ENCODE measurements at places on chromosomes 7 and 10.
A peak's percentile ranks its signal among the peaks of the same experiment; 100 is the strongest.

DNA sequence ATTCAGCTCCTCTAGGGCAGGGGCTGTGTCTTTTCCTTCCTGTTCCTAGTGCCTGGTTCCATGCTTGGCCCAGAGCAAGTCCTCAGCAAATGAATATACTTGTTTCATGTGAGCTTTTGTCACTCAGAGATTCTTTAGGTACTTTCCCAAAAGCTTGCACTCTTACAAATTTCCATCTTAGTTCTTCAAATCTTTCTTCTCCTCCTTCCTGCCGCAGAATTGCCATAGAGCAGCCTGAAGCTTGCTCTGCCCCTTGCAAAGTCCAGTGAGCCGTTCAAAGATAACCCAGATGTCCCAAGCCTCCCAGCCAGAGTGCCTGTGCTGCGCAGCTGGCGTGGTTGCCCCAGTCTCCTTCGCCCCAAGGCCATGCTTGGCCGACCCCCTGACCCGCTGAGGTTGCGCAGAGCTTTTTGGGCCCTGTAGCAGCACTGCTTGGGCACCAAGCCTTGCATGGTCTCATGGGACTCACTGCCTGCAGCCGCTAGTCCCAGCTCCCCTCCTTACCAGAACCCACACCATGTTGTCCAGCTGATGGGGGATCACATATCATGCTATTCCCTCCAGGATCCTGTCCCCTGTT lies 20.7 kb downstream of the CHST3 start:
- no peak for DNase-seq

DNA sequence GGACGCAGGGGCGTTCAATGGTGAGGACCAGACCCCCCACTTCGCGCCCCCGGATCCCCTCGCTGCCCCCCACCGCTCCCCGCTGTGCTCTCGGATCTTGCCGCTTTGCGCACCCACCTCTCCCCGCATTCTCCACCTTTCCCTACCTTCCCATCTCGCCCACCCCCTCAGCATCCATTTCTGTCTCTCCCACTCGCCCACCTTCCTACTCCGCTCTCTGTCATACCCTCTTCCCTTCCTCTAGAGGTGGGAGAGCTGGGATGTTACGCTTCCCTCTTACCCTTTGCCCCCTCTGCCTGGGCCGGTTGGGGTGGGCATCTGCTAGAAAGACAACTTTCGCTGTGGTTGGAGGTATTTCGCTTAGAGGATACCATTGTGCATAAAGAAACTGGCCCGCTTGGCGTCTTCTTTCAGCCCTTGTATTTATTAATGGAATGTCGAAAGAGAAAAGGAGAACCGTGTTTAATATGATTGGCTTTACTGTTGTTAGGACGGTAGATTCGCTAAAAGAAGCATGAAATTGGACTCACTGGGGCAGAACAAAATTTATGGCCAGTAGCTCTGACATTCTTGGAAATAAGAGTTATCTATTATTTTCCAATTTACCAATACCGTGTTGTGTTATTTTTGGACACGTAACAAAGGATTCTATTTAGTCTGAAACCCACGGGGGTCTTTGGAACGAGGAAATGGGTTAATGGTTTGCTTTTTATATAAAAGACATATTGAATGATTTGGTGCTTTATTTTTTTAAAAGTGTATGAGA lies 873 bp downstream of the PRKAR2B start:
- no peak for DNase-seq

DNA sequence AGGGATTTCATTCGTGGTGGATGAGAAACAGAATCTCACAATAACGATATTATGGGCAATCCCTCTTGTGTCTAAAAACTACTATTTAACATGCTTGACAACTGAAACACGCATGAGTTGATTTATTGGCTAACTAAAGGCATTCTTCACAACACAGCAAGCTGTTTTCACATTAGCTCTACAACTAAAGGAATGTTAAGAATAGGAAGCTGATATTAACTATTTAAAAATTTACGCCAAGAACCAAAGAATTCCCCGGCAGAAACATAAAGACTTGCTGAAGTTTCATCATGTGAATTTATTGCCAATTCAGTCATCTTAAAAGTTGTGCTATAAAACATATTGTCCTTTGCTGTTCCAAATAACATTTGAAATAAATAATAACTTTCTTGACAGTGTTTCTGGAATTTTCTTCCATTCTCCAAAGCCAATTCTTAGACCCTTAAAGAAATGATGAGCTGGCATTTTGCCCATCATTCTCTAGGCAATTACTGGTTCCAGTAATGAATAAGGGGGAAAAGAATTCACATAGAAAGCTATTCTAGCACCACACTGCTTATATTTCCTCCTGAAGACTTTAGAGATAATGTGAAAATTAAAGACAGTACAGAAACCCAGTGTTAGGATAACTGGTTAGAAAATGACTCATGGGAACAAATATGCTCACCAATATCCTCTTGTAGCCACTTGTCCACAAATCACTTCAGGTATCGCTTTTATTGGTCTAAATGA lies 233.1 kb downstream of the PARD3 start:
- DNase-seq = no peak

DNA sequence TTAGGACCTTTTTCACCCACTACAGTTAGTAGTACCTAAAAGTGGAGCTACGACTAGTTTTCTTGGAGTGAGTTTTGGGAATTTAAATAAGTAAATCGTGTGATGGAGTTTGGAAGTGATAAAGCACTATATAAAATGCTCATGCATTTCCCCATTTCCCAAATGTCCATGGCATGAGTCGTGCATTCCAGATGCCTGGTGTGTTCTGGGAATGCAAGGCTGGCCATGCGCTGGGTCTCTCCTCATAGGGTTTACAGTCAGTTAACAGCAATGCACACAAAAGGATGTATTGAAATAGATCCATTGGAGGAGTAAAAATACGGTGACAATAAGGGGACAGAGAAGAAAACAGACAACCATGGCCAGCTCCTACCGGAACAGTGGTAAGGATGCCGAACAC lies 149.8 kb downstream of the DPP6 start:
- DNase-seq = no peak

DNA sequence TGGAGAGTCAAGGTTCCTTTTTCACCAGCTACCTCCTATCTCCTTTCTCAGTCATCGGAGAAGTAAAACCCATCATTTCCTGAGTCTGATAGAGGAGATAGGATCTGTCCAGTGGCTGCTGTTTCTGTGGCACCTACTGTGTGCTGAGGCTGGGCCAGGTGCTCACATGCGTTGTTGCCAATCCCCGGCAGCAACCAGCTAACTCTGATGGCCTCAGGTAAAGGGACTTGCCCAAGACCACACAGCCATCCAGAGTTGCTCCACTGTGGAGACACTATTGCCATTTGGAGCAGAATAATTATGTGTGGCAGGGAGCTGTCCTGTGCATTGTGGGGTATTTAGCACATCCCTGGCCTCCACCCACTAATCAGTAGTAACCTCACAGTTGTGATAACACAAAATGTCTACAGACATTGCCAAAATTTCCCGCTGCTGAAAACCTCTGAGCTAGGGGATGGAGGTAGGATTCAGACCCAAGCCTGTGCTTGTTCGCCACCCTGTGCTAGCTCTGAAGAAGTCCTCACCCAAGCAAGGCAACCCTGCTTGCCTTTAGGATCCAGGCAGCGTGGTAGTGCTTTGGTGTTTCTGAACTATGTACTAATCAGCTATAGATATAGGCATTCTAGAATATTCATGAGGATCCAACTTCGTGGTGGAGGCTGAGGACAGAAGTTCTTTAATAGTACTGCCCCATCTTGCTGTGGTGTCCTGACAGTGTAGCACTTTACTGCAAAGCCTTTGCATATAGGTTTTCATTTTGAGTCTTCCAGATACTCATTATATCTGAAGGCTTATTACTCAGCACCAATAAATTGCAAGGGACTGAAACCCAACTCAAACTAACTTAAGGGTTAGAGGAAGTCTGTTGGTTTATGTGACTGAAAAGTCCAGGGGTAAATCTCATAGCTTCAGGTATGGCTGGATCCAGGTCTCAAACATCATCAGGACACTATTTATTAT lies 164.6 kb downstream of the GRK5 start:
- no peak for DNase-seq

- no peak for DNase-seq
Observed at GRCh38 chr10:69057951-69058297, 30.0 kb upstream of the SRGN start.

GRCh38 chr7:47266131-47266706 lies 315.7 kb downstream of the TNS3 start:
- peak; percentile 25 for DNase-seq

- DNase-seq = no peak
Observed at GRCh38 chr10:71075759-71076472, 136.5 kb upstream of the UNC5B start.

DNA sequence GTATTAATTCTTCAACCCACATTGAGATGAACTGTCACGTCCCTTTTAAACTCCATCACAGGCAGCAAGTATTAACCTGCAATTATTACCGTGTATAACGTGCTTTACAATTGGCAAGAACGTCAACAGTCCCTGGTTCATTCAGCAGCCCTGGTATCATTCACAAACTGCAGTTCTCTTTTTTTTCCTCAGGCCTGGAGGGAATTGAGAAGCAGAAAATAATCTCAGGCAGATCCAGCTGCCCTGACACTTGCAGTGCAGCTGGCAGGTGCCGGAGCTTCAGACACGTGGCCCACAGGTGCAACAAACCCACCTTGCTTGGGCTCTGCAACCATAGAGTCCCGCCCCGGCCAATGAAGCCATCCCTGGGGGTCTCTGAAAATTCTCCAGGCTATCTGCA lies 137.3 kb downstream of the PLXNA4 start:
- no peak for DNase-seq

DNA sequence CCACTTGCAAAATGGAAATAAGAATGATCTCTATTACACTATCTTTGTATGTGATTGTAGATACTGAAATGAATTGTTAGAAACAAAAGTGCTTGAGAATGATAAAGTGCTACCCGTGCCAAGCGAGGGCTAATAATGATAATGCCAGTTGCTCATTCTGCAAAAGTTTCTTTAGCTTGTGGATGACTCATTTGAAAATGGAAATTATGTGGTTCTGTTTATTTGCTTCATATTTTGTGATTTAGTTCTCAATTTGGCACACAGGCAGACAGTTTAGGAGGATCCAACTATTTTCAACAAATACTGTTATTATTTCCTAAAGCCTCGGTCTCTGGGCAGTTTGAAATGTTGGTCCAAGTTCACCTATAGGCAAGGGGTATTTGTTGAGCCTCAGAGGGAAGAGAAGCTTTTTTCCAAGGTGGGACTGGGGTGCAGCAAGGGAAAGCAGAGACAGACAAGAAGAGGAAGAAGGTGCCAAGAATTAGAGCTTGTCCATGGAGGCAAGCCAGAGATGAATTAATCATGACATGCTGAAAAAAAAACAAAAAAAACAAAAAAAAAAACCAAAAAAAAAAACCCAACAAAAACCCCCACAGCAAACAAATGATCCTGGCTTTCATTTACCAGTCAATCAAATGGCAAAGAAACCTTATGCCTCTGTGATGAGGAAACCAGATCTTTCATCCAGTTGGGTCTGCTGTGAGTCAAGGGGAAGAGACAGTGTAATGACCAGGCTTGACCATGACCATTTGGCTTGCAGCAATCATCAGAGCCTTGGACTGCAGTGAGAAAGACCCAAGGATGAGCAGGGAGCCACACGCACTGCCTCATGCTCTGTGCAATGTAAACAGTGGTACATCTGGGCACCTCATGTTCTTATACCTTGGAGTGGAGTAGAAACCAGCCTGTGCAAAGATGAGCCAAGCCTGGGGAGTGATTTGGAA lies 285.0 kb upstream of the HABP2 start:
- DNase-seq = no peak

- DNase-seq = no peak
Observed at GRCh38 chr10:67086327-67087134, 160.7 kb downstream of the LRRTM3 start.

- DNase-seq = no peak
Observed at GRCh38 chr7:101673951-101674350, 44.9 kb upstream of the MYL10 start.
